ENCODE measurements at places on chromosomes 5 and 9. TPM values are rescaled to one million over a fixed set of nuclear protein-coding genes. Genes with fewer than 3 reads are reported as not detected.

Gene PCDHGA3
- total RNA-seq: 2.9 TPM

Gene MYMK
- not detected for total RNA-seq

Gene CNTNAP3B
- total RNA-seq: 25.0 TPM

Gene PTGS1
- 138 TPM for total RNA-seq

Gene LHX2
- total RNA-seq: not detected

Gene SLC46A2
- total RNA-seq: not detected

Gene LIFR
- 21.0 TPM for total RNA-seq

Gene HK3
- total RNA-seq: not detected

Gene LSM11
- 3.2 TPM for total RNA-seq

Gene PCDHGA11
- total RNA-seq: 11.0 TPM

Data from aortic smooth muscle cell (primary cell).